ENCODE measurements at places on chromosomes 2 and 18. TPM values are rescaled to one million over a fixed set of nuclear protein-coding genes. Genes with fewer than 3 reads are reported as not detected.

The RPRM gene
- not detected for polyA plus RNA-seq

The CDKL4 gene
- not detected for polyA plus RNA-seq

The ZFAND2B gene
- 23.2 TPM for polyA plus RNA-seq

The DSC2 gene
- polyA plus RNA-seq: 32.1 TPM

The SERPINB4 gene
- polyA plus RNA-seq: 0.52 TPM

The GAL3ST2 gene
- polyA plus RNA-seq: not detected

The AMER3 gene
- not detected for polyA plus RNA-seq

The SPHKAP gene
- polyA plus RNA-seq: not detected

The SAG gene
- polyA plus RNA-seq: not detected

The OTX1 gene
- 0.54 TPM for polyA plus RNA-seq

The CFC1 gene
- polyA plus RNA-seq: not detected

The DTNA gene
- polyA plus RNA-seq: 0.26 TPM

The SETBP1 gene
- polyA plus RNA-seq: 3.3 TPM

The CXCR4 gene
- 0.21 TPM for polyA plus RNA-seq

The IL1F10 gene
- 0.37 TPM for polyA plus RNA-seq

The SLC16A14 gene
- polyA plus RNA-seq: 0.67 TPM

The MYO5B gene
- polyA plus RNA-seq: 6.5 TPM

The DNAJC5G gene
- polyA plus RNA-seq: not detected

The RIF1 gene
- 7.2 TPM for polyA plus RNA-seq

The RAB6C gene
- polyA plus RNA-seq: not detected

The FAM237A gene
- polyA plus RNA-seq: not detected
